Memory B cell (primary cell): ENCODE measurements at places on chromosomes 3 and 15.
A peak's percentile ranks its signal among the peaks of the same experiment; 100 is the strongest.

GRCh38 chr3:178686826-178687225 lies 150.6 kb downstream of the KCNMB2 start:
- no peak for DNase-seq

GRCh38 chr3:99823723-99824711 lies 6.4 kb downstream of the CMSS1 start:
- no peak for DNase-seq

GRCh38 chr3:159763602-159764489 lies 224.8 kb upstream of the IL12A start:
- peak; percentile 16 for DNase-seq

- no peak for DNase-seq
Observed at GRCh38 chr15:62107571-62108121, 40.9 kb downstream of the C2CD4A start.

- no peak for DNase-seq
Observed at GRCh38 chr3:13148561-13149329, 75.5 kb upstream of the IQSEC1 start.

GRCh38 chr3:160296591-160296990 lies 71.4 kb downstream of the C3orf80 start:
- DNase-seq, result no peak

- no peak for DNase-seq
Observed at GRCh38 chr15:83339396-83339795, 54.9 kb upstream of the BNC1 start.

GRCh38 chr3:78186404-78186803 lies 1146.5 kb downstream of the ROBO2 start:
- DNase-seq, result no peak

DNA sequence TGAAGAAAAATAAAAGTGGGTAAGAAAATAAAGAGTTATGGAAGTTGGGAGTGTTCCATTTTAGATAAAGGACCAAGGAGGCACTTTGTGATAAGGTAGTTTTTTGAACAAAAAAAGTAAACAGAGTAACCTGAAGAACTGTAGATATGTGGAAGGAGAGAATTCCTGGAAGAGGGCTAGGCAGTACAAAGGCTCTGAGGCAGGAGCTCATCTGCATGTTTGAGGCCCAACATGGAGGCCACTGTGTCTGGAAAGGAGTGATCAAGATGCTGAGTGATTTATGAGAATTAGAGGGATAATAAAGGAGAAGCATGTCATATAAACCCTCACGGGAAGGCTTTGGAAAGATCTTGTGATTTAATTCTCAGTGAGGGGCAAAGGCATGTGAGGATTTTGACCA lies 126.5 kb downstream of the DTWD1 start:
- DNase-seq, result no peak

GRCh38 chr15:35648941-35649340 lies 103.0 kb upstream of the DPH6 start:
- no peak for DNase-seq

DNA sequence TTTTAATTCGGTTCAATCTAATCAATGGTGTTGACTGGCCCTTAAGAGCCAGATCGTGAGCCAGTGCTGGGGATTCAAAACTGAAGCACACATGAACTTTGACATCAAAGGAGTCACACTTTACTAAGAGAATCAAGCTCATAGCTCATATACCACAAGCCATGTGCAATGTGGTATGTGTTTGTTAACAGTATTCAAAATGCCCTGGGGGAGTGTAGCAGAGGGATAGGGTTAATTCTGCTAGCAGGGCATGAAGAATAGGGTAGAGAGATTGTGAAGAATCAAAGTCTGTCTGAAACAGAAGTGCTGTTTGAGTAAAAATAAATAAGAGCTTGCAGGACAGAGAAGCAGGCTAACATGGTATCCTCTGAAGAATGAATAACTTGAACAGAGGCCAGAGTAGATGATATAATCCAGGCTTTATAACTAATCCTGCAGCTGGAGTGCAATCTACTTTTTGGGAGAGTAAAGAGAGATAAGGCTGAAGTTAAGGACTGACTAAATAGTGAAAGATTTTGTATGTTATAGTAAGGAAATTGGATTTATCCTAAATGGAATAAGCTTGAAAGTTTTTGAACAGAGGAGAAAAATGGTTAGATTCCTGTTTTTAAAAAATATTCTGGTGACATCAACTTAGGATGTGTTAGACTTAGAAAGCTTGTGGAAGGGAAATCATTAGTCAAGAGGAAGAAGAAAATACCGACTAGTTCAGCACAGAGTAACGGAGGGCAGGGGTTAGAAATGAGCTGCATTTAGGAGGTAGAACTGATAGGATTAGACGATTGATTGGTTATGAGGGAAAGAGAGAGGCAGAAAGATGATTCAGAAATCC lies 292.0 kb downstream of the NFKBIZ start:
- no peak for DNase-seq

- DNase-seq, result no peak
Observed at GRCh38 chr15:51585986-51586385, 36.6 kb downstream of the DMXL2 start.

GRCh38 chr3:107598926-107599771 lies 76.4 kb downstream of the BBX start:
- DNase-seq, result no peak

- no peak for DNase-seq
Observed at GRCh38 chr3:185966655-185967054, 28.8 kb upstream of the TRA2B start.

DNA sequence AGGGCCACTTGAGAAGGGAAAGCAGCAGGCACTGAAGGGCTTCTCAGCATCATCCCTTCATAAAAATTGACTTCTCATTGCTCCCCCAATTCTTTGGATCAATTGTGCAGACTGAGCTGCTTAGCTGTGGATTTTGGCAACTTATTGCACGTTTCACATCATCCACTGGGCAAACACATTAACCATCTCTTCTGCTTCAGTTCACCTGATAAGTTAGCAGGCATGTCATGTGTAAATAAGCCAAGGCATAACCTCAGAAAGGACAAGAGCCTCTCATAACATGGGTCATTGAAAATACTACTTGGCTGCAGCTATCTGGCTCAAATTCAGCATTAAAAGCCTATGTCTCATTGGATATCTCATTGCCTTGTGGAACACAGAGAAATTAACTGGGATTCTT lies 366.5 kb downstream of the LRRC3B start:
- DNase-seq, result no peak

DNA sequence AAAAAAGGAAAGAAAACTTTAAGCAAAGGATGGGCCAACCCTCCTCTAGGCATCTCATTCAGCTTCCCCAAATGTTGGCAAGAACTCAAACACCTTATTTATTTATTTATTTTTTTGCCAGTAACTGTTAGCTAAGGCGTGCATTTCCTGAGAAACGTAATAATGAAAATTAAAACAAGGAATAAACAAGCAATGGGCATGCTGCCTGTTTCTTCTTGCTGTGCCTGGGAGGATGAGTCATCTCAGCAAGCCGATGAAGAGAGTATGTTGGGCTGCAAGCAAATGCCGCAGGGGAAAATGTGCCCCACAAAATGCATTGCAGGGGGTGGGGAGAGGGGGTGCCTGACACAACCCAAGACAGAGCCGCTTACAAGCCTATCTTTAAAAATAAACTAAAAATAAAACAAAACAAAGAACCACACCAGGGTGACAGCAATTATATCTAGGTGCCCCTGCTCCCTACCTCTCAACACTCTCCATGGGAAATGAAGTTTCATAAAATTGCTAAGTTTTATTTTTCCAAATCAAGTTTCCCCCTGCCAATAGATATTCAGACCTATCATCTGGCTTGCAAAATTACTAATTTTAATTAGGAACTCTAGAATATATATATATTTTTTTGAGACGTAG lies 40.3 kb downstream of the EIF4E3 start:
- no peak for DNase-seq

- no peak for DNase-seq
Observed at GRCh38 chr15:80246425-80246894, 5.6 kb downstream of the CTXND1 start.

DNA sequence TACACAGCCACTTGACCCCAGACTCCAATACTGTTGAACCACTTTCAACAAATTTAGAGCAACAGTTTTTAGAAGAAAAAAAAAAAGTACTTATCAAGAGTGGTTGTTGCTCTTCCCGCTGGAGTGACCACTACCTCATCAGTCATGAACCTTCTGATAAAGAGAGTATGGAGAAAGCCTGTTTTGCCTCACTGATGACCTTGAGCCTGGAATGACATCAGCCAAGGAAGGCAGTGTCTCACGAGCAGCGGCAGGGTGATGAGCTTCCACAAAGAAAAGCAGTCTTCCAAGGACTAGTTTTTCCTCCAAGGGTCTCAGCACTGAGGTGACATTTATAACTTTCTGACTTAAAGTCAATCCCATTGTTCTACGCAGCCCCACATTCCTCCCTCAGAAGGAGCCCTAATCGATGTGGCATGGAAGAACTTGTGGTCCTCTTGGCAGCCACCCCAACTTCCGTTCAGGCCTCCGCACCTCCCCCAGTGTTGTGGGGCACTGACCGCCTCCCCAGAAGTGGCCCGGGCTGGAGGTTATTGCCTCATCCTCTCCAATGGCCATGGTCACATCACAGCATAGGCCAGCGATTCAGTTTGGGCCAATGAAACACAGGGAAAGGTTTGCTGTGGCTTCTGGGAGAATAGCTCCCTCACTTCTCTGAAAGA lies 1.8 kb upstream of the CYP11A1 start:
- DNase-seq, result no peak

DNA sequence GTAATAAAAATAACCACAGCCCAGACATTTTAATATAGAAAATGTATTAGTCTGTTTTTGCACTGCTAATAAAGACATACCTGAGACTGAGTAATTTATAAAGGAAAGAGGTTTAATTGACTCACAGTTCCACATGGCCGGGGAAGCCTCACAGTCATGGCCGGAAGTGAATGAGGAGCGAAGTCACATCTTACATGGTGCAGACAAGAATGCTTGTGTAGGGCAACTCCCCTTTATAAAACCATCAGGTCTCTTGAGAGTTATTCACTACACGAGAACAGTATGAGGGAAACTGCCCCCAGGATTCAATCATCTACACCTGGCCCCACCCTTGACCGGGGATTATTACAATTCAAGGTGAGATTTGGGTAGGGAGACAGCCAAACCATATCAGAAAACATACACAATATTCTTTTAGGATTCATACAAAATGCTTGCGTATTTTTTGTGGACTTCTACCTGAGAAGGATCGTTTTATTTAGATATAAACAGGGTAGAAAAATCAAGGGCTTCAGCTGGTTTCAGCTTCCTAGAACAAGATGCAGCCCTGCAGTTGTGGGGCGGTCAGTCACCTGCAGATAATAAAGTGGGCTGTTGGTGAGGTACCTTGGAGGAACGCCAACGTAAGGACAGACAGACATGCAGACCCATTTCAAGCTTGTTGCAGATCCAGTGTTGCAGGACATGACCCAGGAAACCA lies 101.9 kb downstream of the TNIK start:
- no peak for DNase-seq

DNA sequence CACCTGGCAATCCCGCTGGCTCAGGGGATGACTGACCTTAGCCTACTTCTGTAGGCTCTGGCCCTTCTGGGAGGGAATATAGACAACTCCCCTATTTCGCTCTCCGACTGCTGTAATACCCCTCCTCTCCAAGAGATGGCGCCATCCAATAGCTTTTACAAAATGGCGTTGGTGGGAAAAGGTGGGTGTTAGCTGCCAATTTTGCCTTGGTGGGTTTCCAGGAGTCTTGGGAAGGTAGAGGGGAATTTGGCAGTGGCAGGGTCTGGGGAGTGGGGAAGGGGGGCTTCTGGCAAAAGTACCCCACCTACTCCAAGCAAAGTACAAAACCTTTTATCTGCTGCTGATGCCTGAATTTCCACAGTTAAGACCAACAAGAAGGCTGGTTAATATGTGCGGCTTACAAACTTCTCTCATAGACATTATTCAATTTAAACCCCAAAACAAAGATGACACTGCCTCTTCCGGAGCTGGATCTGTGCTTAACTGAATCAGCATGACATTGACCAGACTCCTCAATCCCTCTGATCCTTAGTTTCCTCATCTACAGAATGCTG lies 62.1 kb downstream of the RASGRF1 start:
- peak; percentile 46 for DNase-seq

GRCh38 chr3:8837162-8837561 lies 67.7 kb upstream of the OXTR start:
- no peak for DNase-seq

- peak; percentile 47 for DNase-seq
Observed at GRCh38 chr3:12966847-12967605, 106.2 kb downstream of the IQSEC1 start.

DNA sequence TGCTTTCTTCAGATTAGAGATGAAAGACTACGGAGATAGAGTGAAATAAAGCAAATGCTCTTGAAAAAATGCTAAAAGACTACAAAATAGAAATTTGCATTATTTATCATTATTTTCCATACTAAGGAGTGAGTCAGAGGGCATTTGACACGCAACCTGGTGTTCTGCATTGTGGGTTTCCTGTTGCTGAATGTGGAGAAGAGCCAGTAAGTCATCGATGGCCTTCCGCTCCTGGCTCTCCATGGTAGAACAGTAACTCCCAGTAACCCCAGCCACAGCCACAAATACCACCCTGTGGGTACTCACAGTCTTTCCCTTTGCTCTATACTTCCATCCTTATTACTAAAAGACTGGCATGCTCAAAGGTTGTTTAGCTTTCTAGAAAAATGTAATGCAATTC lies 61.5 kb downstream of the CGGBP1 start:
- DNase-seq, result no peak

DNA sequence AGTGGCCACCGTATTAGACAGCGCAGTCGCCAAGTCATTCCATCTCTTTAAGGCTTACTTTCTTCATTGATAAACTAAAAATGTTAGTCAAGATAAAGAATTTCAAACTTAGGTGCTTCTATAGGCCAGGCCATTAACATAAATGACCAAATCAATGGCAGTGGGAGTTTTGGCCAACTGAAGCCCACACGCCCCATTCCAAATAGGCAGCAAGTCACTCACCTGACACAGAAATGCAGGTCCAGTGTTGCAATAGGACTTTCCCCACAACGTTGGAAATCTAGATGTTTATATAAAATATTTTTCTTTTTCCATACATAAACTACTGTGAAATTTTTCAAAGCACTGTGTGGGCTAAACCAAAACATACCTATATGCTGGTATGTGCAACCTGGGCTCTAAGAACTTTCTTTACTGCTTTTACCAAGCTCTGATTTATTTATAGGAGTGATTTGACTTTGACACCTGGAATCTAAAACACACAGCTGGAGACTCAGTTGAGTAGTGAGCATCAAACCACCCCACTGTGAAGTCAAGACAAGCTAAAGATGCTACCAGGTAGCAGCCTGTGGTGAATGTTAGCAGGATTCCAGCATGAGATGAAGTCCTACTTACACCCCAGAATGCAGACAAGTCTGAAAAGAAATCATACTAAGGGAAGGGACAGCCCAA lies 15.1 kb downstream of the GOLIM4 start:
- no peak for DNase-seq

- no peak for DNase-seq
Observed at GRCh38 chr15:66721954-66722353, 19.9 kb downstream of the SMAD6 start.
